Activated CD4-positive, alpha-beta memory T cell treated with anti-CD3 and anti-CD28 coated beads for 36 hours (primary cell): ENCODE measurements at places on chromosomes 6 and 20. TPM values are rescaled to one million over a fixed set of nuclear protein-coding genes. Genes with fewer than 3 reads are reported as not detected.

Gene SIRPB1
- total RNA-seq, result 1.3 TPM

Gene PRSS16
- 2.3 TPM for total RNA-seq

- DNase-seq, result no peak
Measured at GRCh38 chr20:40268321-40269075, 420.5 kb downstream of the MAFB start.

- DNase-seq, result no peak
Measured at GRCh38 chr20:59696476-59696875, 92.1 kb downstream of the PHACTR3 start.

DNA sequence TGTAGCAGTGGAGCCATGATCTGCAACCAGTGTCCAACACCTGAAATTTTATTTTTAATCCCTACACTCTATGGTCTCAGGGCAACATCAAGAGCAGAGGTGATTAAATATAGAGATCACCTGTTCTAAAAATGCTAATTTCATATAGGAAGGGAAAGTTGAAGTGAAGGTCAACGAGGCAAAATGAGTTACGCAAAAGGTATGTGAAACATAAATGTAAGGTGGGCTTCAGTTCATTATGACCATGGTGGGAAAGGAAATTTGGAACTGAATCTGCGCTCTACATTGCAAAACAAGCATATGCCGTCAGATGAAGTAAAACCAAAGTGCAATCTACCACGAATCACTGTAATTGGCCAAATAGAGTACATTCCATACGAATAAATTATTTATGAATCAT is 35.2 kb upstream of the STMND1 start:
- DNase-seq, result no peak

DNA sequence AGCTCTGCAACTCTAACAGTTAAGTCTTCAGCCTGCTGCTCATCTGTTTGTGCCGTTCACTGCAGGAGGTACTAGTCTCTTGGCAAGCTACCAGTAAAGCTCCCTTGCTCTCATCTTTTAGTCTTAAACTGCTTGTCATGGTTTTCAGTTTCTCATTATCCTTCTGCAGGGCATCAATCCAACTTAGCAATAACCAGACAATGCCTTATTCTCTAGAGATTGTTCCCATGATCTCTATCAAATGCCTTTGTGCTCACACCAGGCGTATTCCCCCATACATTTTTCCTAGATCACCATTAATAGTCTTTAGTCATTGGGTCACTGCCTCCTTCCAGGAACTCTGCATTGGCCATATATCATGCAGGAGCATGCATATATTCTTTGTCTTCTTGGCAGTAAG is 171.3 kb downstream of the GRM1 start:
- DNase-seq, result no peak

GRCh38 chr6:167120583-167120903 is 2.4 kb upstream of the CCR6 start:
- DNase-seq, result no peak

GRCh38 chr20:49775229-49775693 is 37.4 kb upstream of the SLC9A8 start:
- no peak for DNase-seq

GRCh38 chr6:116145803-116146675 is 20.1 kb upstream of the COL10A1 start:
- no peak for DNase-seq

DNA sequence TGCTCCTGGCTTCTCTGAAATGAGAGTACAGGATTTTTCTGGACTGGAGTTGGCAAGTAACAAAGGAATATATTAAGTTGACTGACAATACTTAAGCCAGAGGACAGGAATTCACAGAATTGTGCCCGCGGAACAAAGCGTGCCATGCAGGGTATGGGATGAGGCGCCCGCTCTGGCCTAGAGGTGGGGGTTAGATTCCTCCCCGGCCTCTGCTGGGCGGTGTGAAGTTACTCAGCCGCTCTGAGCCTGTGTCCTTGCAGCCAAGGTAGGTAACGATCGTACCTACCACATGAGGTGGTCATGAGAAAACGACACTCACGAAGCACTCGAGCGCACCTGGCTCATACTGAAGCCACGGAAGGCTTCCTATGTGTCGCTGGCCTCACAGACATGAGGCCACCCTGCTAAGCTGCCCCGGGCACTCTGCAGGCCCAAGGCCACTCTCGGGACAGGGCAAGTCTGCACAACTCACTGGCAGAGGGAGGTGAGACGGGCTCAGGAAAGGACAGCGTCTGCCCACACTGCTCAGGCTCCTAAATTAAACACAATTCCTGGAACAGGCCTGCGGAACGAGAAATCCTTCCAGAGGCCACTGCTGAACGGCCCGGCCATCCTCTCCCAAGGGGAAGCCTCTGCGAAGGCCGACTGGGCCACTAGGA is 70.8 kb downstream of the PSMG4 start:
- no peak for DNase-seq

DNA sequence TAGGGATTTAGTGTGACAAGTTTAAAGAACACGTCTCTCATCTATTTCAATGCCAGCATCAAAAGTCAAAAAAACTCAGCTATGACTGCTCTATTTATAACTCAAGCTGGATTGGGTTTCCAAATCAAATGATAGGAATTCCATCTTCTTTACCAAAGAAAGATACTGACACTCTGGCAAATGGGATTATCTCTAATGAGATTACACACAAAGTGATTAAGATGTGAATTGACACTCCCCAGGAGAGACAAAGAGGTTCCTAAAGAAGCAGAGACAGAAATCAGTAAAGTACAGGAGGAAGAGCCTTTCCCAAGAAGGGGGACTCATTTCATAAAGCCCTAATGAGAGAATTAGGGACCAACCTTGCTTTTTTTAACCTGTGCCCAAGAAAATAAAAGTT is 92.1 kb downstream of the ID4 start:
- no peak for DNase-seq

GRCh38 chr6:163387317-163387716 is 27.2 kb upstream of the QKI start:
- no peak for DNase-seq

DNA sequence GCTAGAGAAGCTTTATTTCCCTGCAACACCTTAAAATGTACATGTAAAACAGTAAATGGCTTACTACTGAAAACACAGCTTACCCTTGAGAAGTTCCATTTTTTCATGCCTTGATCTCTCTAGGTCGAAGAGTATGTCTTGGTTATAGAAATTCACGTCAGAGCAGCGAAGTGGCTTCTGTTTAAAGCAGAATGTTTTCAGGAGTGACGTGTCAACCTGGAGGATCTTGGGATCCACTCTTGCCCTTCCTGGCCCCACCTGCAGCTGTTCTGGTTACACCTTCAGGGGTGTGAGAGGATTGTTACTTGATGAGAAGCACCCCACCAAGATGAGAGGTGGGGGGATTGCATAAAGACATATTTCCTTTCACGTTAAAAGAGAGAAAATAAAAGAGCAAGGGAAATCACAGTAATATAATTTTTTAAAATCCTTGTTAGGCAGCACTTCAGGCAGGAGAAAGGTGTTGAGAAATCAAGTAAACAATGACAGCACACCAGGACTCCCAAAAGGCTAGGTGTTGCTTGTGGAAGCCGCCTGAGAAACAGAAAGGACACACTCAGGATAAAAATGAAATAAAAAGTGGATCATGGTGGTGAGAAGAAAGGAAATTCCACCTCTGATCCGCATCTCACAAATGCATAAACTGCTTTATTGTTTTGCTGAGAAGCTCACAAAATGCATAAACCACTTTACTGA is 149.7 kb downstream of the UNC5CL start:
- DNase-seq, result no peak

DNA sequence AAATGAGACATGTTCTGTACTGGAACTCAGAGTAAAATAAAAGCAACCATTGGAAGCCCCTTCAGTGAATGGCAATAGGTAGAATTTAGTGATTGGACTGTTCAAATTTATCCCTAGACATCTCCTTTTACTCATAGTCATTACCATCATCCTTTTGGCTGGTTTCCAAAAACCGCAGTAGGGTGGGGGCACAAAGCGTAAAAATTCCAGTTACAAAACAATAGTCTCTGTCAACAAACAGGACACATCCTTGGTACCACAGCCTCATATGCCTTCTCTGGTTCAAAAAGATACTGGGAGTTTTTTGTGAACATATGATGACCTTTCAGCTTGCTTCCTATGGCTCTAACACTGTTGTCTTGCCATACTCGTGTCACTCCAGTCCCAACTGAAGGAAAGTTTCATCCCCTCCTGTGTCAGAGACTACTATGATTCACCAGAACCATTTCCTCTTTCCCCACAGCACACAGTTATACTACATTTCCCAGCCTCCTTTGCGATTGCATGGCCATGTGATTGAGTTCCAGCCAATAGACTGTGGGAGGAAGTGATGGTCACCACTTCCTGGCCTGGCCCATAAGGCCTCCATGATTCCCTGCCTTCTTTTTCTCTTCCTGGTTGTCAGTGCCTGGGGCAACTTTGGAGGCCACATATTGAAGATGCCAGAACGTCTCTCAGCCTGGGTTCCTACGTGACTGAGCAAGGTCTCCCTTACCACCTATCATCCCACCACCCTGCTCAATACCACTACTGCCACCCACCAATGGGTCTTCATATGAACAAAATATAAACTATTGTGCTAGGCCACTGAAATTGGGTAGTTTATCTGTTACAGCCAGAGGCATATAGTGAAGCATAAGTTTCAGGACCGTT is 162.4 kb downstream of the ID4 start:
- peak; percentile 25 for DNase-seq

GRCh38 chr6:100217225-100218012 is 223.4 kb upstream of the MCHR2 start:
- DNase-seq, result no peak

DNA sequence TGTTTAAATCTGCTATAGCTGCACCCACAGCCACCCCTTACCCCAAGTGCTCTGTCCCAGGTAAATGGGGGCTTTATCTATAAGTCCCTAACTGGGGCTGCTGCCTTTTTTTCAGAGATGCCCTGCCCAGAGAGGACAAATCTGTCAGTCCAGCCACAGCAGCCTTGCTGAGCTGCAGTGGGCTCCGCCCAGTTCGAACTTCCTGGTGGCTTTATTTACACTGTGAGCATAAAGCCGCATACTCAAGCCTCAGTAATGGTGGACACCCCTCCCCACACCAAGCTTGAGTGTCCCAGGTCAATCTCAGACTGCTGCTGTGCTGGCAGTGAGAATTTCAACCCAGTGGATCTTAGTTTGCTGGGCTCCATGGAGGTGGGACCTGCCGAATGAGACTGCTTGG is 505.2 kb downstream of the CBLN4 start:
- DNase-seq, result no peak

GRCh38 chr20:23624324-23624691 is 13.4 kb downstream of the CST3 start:
- no peak for DNase-seq

DNA sequence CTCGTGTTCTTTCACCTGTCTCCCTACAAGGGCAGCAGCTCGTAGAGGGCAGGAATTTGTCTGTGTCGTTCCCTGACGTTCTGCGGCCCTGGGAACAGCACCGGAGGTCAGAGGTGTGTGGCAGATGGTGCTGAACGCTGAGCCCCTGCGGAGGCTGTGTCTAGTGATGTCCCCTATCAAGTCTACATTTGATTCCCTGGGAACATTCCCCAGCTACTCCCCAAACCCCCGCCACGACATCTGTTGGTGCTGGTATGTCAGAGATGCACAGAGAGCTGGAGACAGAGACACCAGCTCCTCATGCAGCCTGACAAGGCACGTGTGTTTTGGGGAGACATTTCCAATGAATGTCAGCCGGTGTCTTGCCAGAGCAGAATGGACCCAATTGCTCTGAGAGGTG is 7.7 kb downstream of the PMEPA1 start:
- no peak for DNase-seq
